ENCODE measurements at places on chromosomes 1 and 21.

- DNase-seq = no peak
Observed at GRCh38 chr1:19644395-19644680, 227 bp downstream of the NBL1 start.

DNA sequence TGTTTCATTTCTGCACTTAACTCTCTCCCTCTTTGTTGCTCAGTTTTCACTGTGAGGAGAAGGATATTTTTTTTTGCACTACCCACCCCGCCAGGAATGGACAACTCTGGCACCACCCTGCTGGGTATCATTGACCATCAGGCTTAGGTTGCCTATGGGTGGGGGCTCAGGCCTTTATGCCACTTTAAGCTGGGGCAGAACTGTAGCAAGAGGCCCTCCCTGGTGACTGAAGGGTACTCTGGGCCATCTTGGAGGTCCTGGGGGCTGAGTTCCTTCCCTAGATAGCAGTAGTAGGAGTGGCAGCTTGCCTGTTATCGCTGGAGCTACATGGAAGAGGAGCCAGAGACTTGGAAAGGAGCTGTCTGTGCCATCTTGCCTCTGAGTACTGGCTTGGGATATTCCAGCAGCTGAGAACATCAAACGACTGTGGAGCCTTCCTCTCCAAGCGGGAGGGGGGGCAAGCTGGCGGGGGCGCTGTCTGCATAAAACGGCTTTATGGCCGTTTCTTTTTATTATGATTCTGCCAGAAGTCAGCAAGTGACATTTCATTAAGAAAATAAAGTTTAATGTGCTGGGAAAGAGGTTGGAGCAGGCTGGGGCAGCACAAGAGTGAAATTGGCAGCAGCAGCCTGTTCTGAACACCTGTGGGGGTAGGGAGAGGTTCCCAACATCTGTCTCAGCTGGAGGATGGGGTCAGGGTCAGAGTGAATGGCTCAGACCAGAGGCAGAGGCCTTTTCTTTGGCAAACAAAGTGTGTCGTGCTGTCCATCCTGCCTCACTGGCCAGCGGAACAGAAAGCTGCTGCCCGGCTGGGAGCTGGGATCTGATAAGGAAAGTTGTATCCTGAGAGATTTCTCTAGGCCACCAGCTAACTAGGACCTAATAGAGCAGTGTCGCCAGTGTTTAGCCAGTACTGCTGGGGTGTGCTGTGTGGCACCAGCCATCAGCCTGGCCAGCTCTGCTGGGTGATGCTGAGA is 32.9 kb downstream of the TMEM53 start:
- DNase-seq = peak; percentile 18

GRCh38 chr1:212554401-212554800 is 54.2 kb upstream of the ATF3 start:
- no peak for DNase-seq

- no peak for DNase-seq
Observed at GRCh38 chr1:84090447-84091245, 53.4 kb upstream of the PRKACB start.

GRCh38 chr1:41359211-41360073 is 1.8 kb upstream of the FOXO6 start:
- DNase-seq = no peak

DNA sequence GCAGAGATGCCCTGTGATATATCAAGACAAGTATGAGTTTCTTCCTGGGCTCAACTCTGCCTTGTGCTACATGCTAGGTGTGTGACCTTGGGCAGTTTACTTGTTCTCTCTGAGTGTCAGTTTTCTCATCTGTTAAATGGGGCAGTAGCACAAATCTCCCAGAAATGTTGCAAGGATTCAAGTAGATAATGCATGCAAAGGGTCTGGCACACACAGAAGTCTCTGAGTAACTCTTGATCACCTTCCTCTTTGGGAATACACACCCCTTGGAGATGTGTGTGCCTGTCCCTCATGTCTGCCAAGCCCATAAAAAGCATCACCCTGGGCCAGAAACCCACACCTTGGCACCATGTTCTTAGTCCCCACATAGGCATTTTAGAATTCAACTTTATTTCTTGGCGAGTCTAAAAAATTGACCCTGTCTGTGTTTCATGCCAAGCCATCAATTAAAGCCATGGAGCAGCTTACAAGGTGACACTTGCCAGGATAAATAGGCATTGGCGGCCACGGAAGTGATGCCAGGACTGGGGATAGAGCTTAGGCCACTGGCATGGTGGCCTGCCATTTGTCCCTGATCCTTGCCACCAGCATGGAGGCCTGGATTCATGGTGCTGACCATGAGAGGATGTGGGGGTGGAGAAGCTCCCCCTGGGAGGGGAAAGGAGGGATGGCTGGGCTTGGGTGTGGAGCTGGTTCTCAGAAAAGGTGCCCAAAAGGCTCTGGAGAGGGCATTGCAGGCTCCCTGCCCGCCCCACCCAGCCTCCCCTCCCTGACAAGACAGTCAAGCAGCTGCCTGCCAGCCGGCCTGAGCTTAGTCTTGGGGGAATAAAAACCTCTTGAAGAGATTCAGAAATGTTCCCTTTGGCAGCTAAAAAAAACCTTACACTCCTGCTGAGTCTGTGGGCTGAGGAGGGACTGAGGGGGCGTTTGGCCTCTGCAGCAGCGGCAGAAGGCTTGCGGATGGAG is 118.0 kb upstream of the IPO9 start:
- DNase-seq = no peak

DNA sequence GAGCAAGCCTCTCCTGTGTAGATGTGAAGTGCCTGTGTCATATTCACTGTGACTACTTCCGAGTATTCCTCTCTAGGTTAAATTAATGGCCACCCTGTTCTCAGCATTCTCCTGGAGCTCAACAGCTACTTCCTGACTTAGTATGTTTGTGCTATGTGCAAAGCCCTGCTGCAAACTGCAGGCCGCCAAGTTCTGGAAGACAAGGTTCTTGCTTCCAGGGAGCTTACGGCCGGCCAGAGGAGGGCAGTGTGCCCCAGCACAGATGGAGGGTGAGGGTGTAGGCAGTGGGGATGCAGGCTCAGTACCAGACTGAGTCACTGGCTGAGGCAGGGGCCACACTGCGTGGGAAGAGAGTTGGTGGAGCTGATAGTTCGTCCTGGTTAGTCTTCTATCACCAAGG is 43.2 kb downstream of the ELK4 start:
- DNase-seq = peak; percentile 54

- no peak for DNase-seq
Observed at GRCh38 chr1:212943393-212943710, 7.0 kb upstream of the VASH2 start.
